Brain microvascular endothelial cell (primary cell): ENCODE measurements at places on chromosomes 5 and 9.

DNA sequence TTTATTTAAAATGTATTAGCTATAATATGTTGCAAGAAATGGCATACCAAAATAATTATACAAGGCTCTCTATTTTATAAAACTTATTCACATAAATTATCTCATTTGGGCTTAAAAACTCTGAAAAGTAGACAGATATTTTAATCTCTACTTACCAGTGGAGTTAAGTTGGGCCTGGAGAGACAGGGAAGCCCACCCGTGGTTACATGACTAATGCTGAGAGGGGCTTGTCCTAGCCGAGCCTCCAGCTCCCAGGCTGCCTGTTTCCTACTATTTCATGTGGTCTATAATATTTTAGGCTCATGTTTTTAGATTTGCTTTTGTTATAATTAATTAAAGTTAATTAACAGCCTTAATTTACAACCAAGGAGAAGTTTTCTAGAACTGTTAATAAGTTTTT lies 20.9 kb upstream of the ASPN start:
- DNase-seq = no peak

DNA sequence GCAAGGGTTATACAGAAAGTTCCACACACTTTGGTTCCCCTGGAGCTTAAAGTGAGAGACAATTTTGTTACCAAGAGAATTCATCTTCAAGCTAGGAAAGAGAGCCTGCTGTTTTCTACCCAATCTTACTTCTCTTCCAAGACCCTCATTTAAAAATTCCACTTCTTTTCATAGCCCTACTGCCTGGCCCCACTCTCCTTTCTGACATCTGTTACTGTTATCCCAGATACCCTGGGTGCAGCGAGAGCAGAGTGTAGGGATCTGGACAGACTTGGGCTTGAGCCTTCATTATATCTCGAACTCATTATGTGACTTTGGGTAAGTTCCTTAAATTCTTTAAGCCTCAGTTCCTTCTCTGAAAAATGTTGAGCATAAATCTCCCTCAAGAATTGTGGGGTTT lies 263.1 kb downstream of the ASTN2 start:
- DNase-seq = no peak

DNA sequence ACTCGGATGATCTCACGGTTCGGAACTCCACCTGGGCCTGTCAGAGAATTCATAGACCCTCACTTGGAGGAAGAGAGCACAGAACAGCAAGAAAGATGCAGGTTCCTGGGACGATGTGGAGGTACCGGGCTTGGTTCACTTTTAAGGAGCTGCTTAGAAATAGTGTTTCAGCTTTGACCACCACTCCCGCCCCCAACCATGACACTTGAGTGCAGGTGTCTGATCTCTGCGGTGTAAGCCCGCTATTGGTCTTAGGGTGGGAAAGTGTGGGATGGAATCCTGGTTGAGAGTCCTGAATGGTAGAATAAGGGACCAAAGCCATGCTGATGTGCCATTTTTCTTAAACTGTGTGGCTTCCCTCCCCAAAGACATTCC lies 97.2 kb upstream of the LMX1B start:
- DNase-seq = no peak

GRCh38 chr5:52883110-52883509 lies 95.4 kb downstream of the ITGA1 start:
- no peak for DNase-seq

DNA sequence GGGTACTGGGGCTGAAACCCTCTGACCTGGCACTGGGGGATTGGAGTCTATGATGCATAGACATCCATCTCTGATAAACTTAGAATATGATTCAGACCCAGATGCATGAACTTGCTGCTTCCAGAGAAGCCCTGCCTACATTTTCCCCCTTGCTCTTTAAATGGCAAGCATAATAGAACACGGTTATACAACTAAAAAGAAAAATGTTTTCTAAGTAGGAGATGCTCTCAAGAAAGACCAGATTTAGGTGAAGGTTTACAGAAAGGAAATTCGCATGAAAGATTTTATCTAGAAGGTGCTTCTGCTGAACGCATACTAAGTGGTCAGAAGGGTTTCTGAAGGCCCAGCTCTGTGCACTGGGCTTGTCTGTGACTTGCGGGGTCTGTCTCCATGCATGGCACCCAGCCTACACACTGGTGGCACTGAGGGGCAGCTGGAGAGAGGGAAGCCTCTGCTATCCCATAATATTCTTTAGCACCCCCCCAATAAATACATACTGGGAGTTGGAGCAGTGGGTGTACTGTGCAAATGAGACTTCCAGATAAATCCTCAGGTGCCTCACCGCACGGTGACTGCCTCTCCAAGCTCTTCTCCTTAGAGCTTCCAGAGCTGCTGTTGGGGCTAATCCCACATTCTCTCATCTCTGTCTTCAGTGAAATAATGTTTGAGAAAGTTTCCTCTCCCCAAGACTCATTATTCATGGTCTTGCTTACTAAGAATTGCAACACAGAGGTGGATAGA lies 114.6 kb downstream of the FSTL4 start:
- no peak for DNase-seq

GRCh38 chr5:167947306-167947705 lies 344.1 kb upstream of the WWC1 start:
- no peak for DNase-seq

GRCh38 chr5:56640763-56641406 lies 174.5 kb upstream of the MAP3K1 start:
- no peak for DNase-seq
